Upper lobe of left lung (tissue), 6 donors: ENCODE measurements at places on chromosomes 3 and 15. TPM values are rescaled to one million over a fixed set of nuclear protein-coding genes. Genes with fewer than 3 reads are reported as not detected.

DNA sequence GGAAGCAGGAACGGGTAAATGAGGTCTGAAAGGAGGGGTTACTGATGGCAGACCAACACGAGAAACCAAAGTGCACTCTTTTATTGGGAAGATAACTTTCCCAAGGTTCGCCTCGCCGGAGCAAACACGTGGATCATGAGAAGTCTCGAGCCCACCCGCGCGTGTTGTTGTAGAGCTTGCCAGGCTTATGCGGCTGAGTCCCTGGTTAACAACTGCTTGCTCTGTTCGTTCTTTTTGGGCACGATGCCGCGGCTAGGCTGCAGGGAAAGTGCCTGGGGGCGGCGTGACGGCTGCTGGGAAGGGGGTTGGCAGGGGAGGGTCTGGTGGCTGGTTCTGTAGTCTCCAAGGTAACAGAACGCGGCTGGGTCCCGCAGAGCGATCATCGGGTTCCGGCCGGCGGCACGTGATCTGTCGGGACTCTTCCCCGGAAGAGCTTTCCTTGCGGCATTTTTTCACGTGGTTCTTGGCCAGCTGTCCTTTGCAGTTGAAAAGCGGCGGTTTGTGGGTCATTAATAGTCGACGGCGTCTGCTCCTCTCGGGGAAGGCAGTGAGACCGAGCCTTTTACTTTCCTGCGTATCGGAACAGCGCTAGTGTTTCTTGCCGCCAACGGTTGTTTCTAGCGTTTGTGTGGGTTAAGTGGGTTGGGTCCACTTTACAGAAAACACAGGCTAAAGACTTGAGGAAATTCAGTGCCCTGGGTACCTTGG lies 1.5 kb downstream of the MGA start:
- peak; percentile 81 for DNase-seq

DNA sequence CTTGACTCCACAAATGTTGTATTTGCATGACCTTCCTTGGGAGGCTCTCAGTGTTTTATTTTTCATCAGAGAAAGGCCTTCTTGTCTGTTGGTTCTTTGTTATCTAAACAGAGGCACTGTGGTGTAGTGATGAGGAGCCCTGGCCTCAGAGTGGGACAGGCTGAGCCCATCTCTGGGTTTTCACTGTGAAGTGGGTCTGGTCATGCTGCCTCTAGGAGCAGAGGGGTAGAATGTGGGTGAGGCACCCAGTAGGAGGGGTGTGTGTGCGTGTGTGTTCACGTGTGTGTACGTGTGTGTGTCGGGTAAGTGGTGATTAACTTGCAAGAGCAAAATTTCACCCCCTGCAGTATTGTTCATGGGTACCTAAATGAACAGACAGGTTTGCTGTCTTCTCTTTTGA lies 14.4 kb downstream of the KLF13 start:
- no peak for DNase-seq

DNA sequence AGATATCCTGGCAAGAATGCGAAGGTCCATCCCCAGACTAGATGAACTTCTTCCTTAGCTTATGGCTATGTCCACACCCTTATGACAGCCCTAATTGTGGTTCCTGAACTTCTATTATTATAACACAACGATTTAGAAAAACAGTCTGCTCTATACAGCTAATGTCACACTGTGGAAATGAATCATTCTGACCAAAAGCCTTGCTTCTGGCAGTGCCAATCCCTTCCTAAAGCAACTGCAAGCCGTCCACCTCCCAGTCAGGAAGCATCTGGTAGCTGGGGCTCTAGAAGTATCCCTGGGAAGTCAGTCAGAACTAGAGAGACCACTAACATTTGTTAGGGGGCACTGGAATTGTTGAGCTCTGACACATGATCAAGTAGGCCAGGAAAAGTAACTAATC lies 45.0 kb downstream of the MYO5A start:
- DNase-seq: no peak

DNA sequence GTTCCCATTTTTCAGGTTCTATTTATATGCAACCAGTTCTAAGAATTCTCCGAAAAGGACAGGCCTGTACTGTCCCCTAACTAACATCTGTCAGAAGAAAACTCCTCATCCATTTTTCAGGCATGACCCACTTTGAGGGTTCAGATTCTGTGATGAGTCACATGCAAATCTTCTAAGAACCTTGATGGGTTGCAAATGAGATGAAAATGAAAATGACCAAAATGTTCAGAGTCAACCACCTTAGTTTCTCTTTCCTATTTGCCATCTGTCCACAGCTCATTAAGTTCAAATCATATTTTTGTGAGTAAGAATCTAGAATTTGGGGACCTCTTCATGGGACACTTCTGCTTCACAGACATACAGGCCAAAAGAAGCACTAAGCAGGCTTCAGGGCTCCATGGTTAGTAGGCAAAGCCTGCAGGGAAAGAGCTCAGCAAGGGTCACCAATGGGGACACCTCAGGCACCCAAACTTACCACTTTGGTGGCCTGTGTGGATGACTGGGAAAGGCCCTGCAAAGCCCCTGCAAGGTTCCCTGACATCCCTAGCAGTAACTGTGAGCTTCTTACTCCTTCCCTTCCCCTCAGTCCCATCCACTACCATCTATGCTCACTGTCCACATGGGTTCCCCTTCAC lies 122.0 kb downstream of the WDR76 start:
- DNase-seq: no peak

DNA sequence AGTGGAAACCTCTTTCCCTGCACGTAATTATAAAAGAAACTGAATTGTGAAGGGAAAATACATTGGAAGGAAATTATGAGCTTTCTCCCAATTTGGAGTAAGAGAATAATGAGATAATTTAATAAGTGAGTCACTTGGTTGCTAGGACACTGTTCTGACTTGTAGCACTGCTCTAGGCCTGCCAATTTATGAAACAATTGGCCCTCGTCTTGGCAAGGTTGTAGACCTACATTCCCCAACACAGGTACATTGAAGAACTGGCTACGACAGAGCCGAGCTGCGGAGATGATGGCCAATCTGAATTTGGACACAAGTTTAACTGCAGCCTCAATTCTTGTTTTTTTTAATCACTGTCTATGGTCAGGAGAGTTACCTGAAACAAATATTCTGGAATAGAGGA lies 674.1 kb downstream of the MECOM start:
- DNase-seq: no peak

DNA sequence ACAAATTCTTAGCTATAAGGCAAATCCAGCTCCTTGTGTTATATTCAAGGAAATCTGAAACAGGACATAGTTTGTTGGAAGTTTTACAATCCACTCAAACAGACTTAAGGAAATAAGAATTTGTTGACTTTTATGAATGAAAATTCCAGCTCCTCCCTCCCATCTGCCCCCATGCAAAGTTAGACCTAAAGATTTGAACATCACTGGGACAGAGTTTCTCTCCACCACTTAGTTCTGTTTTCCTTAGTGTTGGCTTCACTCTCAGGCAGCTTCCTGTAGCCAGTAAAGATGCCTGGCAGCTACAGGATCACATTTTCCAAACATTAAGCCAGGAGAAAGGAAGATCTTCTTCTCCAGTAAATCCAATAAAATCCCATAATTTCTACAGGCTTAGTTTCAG lies 265.0 kb downstream of the TAFA4 start:
- DNase-seq: no peak

GRCh38 chr3:45067941-45068340 lies 41.8 kb downstream of the CLEC3B start:
- DNase-seq: no peak

GRCh38 chr15:73755481-73755880 lies 2.3 kb upstream of the INSYN1 start:
- DNase-seq: no peak

DNA sequence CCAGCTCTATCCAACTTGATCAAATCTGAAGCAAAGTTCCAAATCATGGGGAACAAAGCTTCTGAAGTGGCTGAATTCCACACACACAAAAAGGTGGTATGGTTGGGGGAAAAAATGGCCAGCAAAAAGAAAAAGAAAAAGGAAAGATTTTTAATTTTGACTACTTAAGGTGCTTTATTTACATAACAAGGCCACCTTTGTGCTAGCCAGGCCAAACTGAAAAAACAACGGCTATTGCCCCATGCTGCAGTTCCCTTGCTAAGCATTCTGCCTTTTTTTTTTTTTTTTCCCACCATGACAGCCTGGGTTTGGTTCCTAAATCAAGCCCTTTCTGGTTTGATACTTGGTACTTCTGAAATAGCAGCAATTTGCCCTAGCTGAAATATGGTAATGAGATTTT lies 66.5 kb upstream of the DAZL start:
- DNase-seq: no peak

- no peak for DNase-seq
These were observed 30.8 kb downstream of the CHCHD4 start for GRCh38 chr3:14093831-14094230.

GRCh38 chr15:50828610-50829206 lies 63.2 kb upstream of the SPPL2A start:
- DNase-seq: no peak

- no peak for DNase-seq
These were observed 32.8 kb downstream of the FBLN2 start for GRCh38 chr3:13581485-13582365.

GRCh38 chr3:14253022-14253706 lies 74.5 kb downstream of the LSM3 start:
- DNase-seq: no peak

DNA sequence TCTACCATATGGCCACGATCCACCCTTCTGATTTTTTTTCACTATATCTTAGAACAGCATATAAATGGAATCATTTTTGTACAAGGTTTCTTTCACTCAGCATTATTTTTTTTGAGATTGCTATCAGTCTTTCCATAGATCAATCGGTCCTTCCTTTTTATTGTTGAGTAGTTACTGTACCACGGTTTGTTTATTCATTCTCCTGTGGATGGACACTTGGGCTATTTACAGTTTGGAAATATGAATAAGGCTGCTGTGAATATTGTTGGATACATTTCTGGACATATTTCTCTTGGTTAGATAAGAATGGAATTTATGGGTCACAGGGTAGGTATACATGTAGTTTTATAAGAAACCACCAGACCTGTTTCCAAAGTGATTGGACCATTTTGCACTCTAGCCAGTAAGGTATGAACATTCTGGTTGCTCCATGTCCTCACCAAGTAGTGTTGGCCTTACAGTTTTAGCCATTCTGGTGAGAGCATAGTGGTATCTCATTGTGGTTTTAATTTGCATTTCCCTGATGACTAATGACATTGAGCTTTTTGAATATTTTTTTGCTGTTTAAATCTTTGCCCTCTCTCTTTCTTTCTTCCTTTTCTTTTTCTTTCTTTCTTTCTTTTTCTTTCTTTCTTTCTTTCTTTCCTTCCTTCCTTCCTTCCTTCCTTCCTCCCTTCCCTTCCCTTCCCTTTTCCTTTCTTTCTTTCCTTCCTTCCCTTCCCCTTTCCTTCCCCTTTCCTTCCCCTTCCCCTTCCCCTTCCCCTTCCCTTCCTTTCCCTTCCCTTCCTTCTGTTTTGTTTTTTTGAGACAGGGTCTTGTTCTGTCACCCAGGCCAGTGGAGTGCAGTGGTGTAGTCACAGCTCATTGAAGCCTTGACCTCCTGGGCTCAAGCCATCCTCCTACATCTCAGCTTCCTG lies 49.2 kb downstream of the LRRK1 start:
- no peak for DNase-seq

Gene TM4SF18
- total RNA-seq: 0.55 TPM

Gene NPAP1
- total RNA-seq: not detected

Gene NANOGP8
- total RNA-seq: 0.63 TPM

Gene SLITRK3
- 0.17 TPM for total RNA-seq

Gene CCR9
- total RNA-seq: not detected

Gene POTEB
- not detected for total RNA-seq
